Stimulated activated naive CD4-positive, alpha-beta T cell treated with Interleukin-2 at 50 U/mL for 16 hours (primary cell): ENCODE measurements at places on chromosomes 4 and X.

DNA sequence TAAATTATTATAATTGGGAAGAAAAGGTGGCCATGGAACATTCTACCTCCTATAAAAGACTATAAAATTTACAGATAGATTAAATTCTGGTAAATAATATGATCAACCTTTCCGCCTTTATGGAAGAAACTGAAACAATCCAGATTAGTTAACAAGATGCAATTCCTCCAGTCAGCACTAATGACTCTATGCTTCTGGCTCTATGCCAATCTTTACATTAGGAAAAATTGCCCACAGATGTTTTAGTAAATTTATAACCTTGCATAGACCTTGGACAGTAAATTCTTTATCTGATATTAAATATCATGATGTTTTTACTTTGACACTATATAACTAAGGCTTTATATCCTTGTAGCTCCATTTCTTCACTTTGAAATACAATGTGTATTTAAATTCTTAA, 2302.5 kb downstream of the ARAP2 start:
- DNase-seq, result no peak

GRCh38 chr4:118718511-118719170, 33.4 kb downstream of the METTL14 start:
- no peak for DNase-seq

DNA sequence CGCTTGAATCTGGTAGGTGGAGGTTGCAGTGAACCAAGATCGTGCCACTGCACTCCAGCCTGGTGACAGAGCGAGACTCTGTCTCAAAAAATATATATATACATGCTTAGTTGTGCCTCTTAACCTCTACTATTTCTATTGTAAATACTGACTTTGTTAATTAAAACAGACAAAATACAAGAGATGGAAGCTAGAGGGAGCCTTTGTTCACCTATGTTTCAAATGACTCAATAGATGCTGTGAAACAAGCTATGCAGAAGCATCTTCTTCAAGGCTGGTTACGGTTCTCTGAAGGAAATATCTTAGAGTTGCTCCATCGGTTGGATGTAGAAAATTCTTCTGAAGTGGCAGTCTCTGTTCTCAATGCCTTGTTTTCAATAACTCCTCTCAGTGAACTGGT, 6.2 kb downstream of the NCAPG start:
- no peak for DNase-seq

DNA sequence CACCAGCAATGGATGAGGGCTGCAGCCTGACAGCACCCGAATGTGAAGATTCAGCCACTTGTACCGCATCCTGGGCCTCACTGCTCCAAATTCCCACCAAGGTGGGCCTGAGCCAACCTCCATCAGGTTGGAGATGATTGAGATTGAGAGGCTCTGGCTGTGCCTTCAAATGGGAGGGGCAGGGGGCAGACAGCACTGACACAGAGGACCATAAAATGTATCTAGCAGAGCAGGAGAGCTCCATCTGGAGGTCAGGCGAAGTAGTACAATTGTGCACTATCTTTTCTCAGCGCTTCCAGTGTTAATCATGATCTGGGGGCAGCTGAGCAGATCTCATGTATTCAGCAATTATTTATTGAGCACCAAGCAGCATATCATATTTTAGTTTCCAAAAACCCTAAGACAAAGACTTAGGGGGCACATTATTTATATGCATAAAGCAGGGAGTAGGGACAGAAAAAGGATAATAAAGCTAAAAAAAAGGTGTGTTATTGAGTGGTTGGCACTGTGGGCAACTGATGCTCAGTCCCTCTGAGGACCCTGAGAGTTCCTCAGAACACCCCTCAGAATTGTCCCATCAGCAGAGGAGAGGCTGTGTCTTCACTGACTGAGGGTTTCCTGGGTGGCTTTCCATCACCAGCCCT, 31.6 kb upstream of the C1QTNF7 start:
- peak; percentile 29 for DNase-seq

DNA sequence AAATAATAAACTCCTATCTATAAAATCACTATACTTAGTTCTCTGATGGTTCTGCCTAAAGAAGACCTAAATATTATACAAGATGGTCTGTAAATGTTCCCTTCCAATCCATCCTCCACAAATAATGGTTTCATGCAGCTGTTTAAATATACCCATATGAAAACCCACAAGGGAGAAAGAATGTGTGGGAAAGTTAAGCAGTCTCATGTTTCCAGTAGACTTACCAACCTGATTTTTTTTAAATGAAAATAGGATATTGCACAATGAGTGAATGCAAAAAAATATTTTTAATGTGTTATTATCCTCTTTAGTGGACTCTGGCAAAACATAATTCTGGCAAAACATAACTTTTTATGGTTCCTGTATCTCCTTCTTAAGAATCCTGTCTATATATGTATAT, 23.3 kb downstream of the CAMK2D start:
- DNase-seq, result no peak

- DNase-seq, result no peak
Measured at GRCh38 chr4:163558539-163559044, 64.1 kb downstream of the TMA16 start.

- no peak for DNase-seq
Measured at GRCh38 chr4:175871774-175872405, 59.8 kb upstream of the GPM6A start.

GRCh38 chr4:122973465-122973864, 51.1 kb upstream of the NUDT6 start:
- no peak for DNase-seq

GRCh38 chr4:150363721-150364688, 217.9 kb upstream of the MAB21L2 start:
- DNase-seq, result no peak

DNA sequence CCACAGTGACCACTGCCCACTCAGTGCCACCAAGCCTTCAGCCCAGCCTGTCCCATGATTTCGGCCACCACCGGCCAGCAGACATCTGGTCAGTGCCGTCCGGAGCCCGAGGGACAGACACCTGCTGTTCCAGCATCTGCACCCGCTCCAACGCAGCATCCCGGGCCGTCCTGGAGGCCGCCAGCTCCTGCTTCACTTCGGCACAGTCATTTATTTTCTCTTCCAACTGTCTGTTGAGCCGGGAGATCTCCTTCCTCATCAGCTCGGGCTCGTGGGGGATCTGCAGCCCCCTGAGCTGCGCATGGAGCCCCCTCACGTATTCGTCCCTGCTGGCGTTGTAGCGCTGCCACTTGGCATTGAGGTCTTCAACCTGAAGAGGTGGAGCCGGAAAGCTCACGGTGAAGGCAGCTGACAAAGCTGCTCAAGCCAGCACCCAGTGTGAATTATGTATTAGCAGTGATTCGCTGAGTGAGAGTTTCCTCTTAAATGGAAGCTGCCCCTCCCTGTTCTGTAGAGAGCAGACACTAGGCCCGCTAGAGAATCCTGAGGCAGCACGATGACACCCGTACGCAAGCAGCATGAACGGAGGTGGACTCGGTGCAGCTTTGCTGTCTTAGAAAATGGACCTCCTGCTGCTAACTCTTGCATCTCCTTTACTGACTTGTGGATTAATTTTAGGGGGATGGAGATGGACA, 11.4 kb downstream of the TNIP2 start:
- DNase-seq, result no peak

- DNase-seq, result no peak
Measured at GRCh38 chr4:140092094-140092851, 61.7 kb downstream of the MAML3 start.

DNA sequence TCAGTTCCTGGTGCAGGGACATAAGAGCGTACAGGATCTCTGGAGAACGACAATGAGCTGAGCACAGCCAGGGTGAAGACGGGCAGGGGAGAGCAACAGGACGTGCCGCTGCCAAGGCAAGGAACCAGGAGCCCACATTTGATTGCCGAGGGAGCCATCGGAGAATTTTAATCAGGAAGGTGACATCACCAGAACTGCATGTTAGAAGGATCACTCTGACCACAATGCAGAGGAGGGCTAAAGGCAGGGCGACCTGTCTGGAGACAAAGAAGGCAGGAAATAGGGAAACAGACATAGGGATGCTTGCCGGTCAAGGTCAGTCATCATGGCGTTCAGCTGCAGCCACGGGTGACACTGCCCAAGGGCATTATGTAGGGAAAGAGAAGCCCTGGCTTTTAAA, 81.4 kb downstream of the RBM47 start:
- no peak for DNase-seq

DNA sequence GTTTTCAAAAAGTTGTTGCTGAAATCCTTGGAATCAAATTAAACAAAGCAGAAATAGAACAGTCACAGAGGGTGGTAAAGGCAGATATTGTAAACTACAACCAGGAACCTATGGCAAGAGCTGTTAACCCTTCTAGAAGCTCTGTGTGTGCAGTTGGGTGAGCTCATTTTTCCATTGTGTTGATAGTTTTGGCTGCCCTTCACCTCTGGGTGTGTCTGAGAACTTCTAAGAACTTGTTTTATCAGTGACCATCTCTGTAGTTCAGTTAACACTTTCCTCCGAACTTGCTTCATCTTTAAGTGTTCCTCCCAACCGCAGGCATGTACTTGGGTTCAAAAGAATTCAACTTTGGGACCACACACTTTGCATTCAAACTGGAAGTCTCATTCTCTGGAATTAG, 32.7 kb downstream of the RBMX start:
- DNase-seq, result no peak

DNA sequence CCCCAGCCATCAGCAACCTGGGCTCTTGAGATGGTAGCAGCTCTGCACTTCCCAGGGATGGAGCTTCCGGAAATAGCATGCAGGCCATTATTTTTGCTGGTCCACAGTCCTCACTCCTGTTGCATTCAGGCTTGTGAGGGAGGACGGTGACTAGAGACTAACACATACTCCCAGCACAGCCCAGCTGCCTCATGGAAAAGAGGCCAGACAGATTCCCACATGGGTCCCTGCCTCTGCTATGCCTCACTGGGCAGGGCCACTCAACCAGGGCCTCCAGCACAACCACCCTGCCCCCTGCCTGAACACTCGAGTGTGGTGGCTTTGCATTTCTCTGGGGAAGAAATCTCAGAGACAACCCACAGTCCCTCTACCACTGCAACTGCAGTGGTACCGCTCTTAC, 1195.1 kb downstream of the PCDH18 start:
- no peak for DNase-seq

GRCh38 chr4:53763813-53764597, 172.7 kb upstream of the LNX1 start:
- DNase-seq, result no peak

GRCh38 chr4:169071747-169072146, 61.7 kb upstream of the CBR4 start:
- no peak for DNase-seq

- DNase-seq, result no peak
Measured at GRCh38 chrX:14641681-14642655, 112.6 kb downstream of the GLRA2 start.

GRCh38 chr4:80538276-80538926, 202.9 kb downstream of the CFAP299 start:
- DNase-seq, result no peak

DNA sequence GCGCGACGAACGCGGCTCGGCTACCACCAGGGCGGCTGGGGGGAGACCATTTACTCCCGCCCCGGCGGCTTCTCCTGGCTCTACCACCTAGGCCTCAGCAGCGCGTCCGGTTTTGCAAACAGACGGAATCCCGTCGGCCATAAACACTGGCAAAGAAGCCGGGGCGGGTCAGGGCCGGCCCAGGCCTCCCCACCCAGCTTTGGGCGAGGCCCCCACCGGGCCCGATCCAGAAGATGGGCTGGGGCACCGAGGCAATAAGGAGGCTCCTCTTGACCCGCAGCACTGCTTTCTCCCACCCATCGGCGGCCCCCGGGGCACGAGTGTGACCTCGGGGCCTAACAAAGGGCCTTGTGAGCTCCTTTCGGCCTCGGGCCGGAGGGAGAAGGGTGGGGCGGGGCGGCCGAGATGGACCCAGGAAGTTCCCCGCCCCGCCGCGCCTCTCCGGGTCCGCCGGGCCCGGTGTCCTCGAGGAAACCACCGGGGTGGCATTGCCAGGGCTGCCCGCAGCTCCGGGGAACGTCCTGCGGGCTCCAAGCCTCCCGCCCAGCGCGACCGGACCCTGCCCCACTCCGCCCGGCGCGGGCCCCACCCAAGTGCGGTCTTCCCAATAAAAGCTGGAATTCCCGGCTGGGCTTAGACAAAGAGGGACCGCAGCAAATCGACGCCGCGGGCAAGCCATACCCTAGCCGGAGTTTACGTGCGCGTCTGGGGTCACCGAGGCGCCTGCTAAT, 5.9 kb downstream of the BCOR start:
- no peak for DNase-seq

GRCh38 chr4:10074767-10075105, 41.9 kb downstream of the WDR1 start:
- no peak for DNase-seq

DNA sequence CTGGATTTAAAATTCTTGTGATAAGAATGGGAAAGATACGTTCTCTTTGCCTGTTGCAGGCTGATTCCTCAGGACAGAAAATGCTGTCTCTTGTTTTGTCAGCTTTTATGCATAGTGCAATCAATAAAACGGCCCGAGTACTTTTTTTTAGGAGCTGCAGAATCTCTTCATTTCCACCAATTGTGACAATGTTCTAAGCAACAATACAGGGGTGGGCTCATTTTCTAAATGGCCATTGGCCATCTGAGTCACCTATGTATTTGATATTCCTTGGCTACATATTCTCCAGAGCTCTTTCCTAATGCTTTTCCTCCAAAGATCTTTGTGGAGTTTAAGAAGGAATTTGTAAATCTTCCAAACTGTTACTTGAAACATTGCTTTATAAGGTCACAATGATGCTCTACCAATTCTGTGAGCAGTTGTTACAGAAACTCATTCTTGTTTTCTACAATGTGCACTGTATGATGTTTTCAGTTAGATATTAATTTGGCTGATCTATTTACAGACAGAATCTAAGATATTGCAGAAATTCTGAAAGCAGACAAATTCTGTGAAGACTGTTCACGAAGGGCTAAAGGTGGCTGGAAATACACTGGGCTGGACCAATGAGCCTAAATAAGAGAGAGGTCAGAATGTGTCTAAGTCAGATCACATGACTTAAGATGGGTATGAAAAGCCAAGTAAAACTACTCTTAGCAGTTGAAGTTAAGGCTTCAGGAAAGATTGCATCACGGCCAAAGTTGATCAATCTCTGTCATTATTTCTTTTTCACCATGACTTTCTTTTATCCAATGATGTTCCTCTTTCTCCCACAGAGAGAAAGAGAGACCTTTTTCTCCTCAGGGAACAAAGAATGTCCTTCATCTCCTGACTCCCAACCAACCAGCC, 33.4 kb downstream of the TAPT1 start:
- DNase-seq, result no peak

DNA sequence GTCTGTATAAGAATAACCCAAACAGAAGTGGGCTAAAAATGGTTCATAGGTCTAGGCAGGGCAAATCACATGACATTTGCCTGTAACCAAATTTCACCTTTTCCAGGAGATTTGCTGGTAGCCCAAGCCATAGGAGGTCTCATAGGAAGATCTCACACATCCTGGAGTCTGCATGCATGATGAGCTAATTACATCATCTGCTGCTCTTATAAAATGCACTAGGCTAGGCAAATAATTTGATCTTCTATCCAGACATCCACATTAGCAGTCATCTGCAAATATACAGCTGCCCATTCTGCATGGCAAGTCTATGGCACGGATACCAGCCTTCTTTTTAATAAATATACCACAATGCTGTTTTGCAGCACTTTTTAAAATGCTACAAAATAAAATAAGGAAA, 87.2 kb downstream of the MAPK10 start:
- DNase-seq, result no peak
